ENCODE measurements at places on chromosomes 2 and 18. TPM values are rescaled to one million over a fixed set of nuclear protein-coding genes. Genes with fewer than 3 reads are reported as not detected.

DNA sequence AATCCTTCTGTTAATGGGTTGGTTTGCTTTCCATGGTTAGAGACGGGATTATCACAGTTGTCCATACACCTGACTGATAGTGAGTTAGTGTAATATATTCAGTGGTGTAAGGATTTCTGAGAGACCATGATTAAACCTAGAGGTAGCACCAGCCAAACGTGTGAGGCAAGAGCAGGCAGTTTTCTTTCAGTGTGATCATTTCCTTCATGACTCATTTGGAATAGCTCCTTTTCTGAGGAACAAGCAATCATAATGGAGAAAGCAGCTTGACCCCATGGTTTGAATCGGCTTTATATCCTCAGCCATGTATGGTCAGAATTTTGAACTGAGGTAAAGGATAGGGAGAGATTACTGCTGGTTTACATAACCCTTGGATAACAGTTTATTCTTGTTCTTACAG lies 2.9 kb downstream of the MXD1 start:
- peak; percentile 93 for DNase-seq

DNA sequence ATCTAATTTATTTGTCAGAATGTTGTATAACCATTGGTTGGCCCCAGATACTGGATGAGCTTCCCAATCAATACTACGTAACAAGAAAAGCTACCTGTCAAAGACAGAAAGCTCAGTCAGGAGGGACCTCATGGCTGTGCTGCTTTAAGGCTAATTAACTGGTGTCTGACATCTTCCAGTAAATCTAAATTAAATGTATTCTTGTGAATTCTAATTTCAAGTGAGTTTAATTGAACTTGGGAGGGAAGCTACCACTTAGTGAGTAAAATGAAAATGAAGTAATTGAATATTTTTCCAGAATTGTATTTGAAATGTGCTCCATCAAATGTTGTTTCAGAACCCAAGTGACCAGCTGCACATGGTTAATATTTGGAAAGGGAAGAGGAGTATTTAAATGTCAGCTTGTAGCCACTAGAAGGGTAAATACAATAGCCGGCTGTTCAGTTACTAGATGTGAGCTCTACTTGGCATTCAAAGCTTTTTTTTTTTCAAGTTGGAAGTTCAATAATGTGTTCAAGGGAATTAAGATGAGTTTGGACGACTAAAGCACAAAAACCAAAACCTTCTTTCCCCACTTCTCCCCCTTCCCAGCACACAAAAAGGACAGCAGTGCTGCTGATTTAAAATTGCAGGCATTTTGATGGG lies 62.0 kb downstream of the GPR39 start:
- no peak for DNase-seq

- DNase-seq: no peak
Measured at GRCh38 chr2:144583741-144584453, 64.0 kb upstream of the ZEB2 start.

The TRIM43 gene
- not detected for total RNA-seq

The COL3A1 gene
- 10.9 TPM for total RNA-seq

GRCh38 chr2:76667821-76668271 lies 854.3 kb downstream of the LRRTM4 start:
- no peak for DNase-seq
